Dorsolateral prefrontal cortex (tissue), 122 donors: ENCODE measurements at places on chromosomes 6 and 20.
A peak's percentile ranks its signal among the peaks of the same experiment; 100 is the strongest.

- no peak for DNase-seq
These were observed 214.2 kb downstream of the CDH26 start for GRCh38 chr20:60172346-60172984.

DNA sequence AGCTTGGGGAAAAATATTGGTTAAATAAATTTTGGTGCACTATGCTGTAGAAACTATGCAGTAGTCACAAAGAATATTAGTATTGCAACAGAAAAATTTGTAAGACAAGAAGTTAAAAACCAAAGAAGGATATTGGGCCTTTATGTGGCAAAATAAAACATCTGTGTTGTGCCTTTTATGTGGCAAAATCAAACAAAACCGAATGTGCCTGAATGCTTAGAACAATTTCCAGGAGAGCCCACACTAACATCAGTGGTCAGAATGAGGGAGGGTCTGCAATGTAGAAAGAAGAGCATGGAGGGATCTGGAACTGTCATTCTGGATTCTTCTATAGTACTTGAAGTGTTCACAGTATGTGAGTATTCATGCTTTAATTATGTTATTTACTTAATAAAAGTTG is 75.2 kb downstream of the L3MBTL3 start:
- no peak for DNase-seq

DNA sequence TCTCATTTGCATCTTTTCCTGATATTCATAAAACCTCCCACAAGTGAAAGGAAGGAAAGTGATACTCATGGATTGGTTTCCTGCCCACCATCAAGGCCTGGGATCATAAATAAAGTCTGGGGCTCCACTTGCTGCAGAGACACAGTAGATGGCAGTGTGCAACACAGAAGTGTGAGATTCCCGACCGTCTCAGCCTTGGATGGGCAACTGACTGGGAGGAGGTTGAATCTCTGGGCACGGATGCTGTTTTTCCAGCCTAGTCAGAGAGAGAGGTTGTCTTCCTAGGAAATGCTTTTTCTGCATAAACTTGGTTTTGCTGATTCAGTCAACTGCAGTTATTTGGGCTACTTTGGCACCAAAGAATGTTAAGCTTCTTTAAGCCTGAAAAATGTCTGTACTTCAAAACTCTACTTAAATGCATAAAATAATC is 9.9 kb upstream of the RFPL4B start:
- DNase-seq: peak; percentile 71

- peak; percentile 93 for DNase-seq
These were observed 67.4 kb upstream of the PIM1 start for GRCh38 chr6:37102299-37103168.

DNA sequence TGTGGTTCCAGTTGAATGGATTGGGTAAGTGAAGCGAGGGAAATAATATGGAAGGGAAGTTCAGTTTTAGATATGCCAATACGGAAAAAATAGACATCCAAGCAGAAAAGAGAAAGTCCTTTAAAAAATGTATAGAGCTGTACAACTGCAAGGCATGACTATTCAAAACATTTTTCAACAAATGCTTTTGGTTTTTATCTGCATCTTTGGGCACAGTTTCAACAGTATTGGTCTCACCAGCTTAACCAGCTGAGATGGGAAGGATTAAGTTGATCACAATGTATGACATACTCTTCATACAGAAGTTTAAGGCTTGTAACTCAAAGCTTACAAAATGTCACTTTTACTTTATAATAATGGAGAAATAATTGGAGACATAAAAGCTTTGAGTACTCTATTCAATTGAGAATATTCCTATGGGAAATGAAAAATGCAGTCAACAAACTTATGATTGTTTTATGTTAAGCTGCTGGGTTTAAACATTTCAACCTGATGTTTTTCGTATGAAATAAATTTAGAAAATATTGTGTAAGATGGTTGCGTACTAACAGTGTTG is 16.3 kb upstream of the UTRN start:
- no peak for DNase-seq

GRCh38 chr6:89530982-89531381 is 98.0 kb downstream of the ANKRD6 start:
- no peak for DNase-seq

DNA sequence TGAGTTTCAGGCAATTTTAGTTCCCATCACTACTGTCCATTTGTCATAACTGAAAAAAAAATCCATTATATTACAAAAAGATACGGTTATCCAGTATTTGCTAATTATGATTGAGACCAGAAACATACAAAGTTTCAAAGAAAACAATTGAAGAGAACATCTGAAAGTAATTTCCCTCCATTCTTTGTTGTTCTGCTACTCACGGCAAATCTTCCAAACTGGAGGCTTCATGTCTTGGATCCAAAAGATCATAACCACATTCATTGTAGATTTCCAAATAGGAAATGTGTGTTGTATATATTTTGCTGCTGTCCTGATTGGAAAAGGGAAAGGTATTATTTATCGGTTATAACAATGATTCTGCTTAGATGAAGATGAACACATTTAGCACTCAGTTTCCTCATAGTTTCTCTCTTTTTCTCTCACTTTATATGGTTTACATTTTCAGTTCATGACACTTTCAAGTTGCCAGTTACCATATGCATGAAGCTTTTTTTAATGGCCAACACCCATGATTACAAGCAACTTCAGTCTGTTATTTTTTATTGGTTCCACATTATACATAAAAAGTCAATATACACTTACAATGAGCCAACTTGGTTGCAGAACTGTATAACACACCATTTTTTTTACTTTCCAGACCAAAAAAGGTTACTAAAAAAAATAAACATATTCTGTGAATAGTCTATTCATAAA is 90.4 kb downstream of the KIF6 start:
- DNase-seq: no peak

GRCh38 chr6:44561832-44562665 is 174.5 kb downstream of the CDC5L start:
- no peak for DNase-seq

DNA sequence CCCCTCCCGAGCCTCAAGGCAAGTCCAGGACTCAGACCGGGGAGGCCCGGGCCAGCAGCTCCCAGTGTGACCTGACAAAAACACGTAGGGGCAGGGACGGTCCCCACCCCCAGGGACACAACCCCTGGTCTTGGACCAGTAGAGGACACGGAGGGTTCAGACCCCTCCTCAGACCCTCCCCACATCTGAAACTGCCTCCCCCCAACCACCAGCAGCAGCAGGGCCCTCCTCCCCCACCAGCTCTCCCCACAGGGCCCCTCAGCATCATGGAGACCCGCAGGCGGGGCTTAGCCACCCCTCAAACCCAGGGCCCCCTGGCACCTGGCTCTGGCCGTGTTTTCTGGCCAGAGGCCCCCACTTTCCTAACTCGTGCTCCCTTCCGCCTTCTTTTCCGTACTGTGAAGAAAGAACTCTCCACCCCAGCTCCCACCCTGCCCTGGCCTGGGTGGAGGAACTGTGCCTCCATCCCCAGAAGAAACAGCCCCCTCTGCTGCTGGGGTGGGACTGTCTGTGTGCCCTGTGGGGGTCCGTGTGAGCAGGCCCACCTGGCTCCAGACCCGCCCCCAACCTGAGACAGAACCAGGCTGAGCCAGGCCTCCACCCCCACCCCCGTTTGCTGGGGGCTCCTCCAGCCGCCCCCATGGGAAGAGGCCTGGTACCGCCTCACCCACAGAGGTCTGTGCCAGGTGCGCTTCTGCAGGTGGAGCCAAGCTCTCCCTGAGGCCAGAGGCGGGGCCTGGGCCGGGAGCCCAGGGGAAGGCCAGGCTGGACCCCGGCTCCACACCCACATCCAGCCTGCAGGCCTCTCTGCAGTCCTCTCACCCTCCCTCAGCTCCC is 39.0 kb upstream of the MDFI start:
- no peak for DNase-seq

DNA sequence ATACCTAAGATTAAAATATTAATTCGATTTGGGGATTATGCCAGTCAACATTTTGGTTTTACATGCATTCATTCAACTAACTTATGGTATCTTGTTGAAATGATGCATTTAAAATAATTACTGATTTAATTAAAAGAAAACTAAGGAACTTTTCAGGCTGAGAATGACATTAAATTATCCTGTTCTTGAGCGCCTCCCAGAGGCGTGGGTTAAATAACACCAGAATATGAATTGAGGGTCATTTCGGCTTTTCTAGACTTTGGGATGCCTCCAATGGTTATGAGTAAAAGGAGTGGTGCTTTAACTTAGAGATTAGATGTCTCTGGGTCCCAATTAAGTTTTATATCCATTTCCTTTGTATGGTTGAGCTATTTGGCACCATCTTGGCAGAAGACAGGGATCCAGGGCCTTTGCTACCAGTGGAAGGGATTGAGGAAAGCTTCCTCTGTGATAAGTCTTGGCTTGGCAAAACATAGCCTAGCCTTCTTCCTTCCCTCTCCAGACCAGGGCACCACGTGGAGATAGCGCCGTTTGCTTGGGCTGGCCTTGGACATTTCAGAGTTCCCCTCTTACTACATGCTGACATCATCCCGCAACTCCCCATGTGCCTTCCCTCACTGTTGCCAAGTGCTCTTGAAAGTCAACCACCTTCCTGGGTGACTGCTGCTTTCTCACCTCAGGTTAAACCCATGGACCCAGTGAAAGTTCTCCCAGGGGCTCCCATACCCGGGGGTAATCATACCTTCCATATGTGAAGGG is 28.7 kb downstream of the GNAS start:
- DNase-seq: no peak

DNA sequence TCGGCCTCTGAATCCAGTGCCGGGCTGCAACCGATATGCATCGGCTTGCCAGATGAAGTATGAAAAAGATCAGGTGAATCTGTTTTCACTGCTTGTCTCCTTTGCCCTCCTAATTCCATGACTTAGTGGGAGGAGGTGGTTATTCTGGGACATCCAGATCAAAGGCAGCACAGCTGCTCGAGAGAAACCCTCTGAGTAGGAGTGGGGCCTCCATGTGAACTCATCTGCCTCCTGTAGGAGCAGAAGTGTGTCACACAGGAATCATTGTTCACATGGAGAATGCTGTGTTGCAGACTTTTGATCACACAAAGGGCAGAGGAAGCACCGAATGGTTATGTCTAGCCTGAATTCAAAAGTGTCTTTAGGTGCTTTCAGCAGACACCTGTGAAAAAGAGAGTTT is 73.1 kb upstream of the SLC22A1 start:
- DNase-seq: no peak

DNA sequence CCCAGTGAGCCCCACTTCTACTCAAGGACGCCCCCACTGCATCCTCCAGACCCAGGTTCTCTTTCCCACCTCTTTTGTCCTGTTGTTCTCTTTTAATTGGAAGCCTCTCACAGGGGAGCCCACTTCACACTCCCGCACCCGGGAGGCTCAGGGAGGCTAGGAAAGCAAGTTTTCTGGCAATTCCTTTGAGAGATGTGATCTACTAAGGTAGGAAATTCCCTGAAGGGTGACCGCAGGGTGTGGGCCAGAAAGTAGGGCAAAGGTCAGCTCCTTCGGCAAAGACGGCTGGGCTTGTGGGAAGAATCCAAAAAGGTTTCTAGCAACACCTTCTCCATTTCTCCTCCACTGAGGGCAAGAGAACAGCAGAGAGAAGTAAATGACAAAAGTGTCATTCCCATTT is 98.1 kb upstream of the PTPN1 start:
- no peak for DNase-seq

DNA sequence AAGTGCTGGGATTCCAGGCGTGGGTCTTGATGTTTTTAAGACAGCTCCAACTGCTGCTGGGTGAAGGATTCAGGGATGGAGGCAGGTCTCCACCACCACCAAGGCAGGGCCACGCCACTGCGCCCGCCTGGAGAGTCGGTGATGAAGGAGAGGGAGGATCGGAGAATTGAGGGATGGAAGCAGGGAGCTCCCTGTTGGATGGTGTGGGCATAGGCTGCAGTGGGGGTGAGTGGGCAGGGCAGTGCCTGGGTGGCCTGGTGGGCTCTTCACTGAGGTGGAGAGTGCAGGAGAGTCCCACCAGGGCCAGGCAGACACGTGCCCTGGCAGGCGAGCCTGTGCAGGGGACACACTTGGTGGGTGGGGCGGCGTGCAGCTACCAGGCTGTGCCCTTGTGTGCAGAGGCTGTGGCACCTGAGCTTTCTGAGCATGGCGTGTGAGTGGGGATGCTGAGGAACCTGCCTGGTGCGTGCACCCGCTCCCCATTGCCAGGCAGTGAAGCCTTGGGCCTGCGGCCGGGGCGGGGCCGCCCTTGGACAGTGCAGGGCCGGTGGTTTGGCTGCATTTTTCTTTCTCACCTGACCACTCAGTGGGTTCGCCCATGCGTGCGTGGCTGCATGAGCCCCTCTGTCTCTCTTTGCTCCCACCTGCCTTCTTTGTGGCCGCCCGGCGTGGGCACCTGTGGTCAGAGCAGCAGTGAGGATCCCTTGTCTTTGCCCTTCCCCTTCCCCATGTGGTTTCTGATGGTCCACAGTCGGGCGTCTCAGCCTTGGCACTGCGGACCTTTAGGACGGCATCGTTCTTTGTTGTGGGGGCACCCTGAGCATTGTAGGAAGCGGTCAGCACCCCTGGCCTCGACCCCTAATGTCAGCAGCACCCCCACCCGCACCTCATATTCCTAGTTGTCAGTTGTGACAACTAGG is 11.3 kb downstream of the RBM38 start:
- DNase-seq: no peak

DNA sequence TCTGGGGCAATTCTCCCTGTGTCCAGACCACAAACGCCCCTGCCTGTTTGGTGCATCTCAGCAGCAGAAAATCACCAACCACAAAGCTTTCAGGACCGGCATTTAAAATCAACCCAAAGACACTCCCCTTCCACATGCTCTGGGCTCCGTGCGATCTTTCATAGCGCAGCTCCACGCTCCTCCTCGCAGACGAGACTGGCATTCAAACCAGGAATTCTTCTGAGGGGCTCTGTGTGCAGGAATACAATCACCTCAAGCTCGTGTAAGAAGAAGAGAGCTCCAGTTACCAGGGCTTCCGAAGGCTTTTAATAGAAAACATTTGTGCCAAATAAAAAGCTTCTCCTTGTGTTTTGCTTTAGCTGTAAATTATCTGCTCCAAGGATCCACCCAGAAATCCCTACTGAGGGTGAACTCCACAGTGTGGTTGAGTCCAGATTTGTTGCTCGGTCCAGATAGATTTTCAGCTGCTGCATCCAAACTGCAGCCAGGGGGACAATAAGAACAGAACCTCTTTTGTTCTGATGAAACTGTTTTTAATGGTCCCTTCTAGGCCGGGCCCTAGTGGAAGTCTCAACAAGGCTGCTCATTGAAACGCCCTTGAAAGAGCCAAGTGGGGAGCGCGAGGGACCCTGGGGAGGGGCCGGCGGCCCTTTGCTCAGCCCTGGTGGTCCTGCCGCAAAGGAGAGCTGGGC is 16.4 kb upstream of the BMP7 start:
- no peak for DNase-seq

DNA sequence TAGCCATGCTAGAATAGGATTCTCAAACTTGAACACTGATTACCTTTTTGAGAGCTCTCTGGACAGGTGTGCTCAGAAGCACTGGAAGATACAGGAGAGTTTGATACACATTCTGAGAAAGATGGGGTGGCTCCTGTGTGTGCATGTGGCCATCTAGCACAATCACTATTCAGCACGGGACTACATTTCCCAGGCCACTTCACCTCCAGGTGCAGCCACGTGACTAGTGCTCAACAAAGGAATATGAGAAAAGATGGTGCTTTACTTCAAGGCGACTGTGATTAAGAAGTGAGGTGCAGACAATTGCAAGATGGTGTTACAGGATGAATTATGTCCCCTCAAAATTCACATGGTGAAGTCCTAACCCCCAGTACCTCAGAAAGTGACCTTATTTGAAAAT is 103.8 kb downstream of the BACH2 start:
- no peak for DNase-seq

GRCh38 chr6:113143206-113143605 is 713.9 kb upstream of the MARCKS start:
- no peak for DNase-seq
